ENCODE measurements at places on chromosomes 3 and 15.

DNA sequence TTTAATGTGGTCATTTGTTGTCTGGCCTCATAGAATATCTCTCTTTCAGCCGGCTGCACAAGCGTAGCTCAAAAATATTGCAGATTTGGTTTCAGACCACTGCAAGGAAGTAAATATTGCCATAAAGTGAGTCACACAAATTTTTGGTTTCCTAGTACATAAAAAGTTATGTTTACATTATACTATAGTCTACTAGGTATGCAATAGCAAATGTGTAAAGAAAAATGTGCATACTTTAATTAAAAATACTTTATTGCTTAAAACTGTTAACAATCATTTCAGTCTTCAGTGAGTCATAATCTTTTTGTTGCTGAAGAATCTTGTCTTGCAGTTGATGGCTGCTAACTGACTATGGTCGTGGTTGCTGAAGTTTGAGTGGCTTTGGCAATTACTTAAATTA, 425.1 kb upstream of the ROBO1 start:
- DNase-seq: no peak

DNA sequence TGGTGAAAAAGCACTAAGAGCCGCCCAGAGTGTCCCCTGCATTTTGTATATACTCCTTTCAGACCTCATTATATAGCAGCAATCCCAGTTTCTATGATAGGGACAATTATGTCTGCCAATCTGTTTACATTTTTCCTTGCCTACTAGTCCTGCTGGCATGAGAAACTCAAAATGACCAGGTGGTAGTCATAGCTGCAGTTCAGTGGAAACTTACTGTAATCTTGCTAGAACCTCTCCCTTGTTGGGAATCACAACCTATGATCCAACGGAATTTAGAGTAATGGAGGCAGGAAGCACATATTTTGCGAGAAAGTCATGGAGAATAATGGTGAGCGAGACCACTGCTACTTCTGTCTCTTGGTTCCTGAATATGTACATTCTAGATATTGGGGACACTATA, 28.6 kb upstream of the MINAR1 start:
- no peak for DNase-seq

DNA sequence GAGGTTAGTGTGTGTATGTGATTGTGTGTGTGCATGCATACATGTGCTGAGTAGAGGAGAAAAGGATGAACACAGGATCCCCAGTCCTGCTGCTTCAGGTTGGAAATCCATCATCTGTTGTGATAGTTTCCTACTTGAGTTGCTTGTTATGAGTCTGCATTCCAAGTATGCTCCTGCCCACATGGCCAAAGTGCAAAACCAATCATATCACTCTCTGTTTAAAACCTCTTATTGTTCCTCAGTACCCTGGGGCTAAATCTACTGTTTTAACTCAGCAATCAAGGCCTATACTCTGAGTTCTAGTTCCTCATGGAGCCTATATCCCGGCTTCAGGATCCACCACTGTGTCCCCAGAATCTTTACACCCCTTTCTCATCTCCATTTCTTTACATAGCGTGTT, 139.9 kb upstream of the TLE3 start:
- DNase-seq: no peak

- DNase-seq: no peak
These were observed 3.7 kb downstream of the PAK6 start for GRCh38 chr15:40242601-40243000.

GRCh38 chr3:169615833-169616232, 47.7 kb downstream of the MECOM start:
- no peak for DNase-seq

GRCh38 chr3:129404610-129405009, 23.8 kb downstream of the EFCAB12 start:
- DNase-seq: no peak

DNA sequence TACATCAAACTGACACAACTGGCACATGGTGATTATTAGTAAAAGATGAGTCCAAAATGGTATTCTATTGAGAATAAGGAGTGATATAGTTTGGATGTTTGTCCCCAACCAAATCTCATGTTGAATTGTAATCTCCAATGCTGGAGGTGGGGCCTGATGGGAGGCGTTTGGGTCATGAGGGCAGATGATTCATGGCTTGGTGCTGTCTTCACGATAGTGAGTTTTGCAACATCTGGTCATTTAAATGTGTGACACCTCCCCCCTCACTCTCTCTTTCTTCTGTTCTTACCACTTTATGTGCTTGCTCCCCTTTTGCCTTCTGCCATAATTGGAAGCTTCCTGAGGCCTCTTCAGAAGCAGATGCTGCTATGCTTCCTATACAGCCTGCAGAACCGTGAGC, 90.6 kb downstream of the RSL24D1 start:
- DNase-seq: no peak

DNA sequence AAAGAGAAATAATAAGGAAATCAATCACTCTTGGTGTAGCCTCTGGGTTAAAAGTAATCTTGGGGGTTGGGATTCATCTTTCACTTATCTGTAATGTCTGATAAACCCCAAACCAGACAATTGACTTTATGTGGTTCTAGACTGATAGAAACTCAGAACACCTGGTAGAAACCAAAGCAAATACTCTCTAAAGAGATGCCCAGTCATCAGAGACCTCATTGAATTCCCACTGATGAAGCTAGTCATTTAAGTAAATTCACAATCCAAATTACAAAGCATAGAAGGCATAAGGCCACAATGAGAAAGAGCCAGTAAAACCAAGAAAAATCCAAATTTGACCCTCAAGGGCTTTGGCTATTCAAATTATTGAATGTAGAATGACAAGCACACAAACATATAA, 250.6 kb downstream of the MBNL1 start:
- DNase-seq: no peak

- no peak for DNase-seq
These were observed 3.5 kb downstream of the MYD88 start for GRCh38 chr3:38141952-38142273.

DNA sequence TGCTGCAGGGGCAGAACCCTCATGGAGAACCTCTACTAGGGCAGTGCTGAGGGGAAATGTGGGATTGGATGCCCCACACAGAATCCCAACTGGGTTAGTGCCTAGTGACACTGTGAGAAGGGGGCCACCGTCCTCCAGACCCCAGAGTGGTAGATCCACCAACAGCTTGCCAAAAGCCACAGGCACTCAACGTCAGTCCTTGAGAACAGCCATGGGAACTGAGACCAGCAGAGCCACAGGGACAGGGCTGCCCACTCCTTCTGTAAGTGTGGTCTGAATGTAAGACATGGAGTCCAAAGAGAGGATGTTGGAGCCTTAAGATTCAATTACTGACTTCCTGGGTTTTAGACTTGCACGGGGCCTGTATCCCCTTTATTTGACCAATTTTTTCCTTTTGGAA, 1451.5 kb downstream of the SI start:
- DNase-seq: no peak

GRCh38 chr15:48500595-48500994, 144.9 kb downstream of the FBN1 start:
- no peak for DNase-seq

Data from glutamatergic neuron (in vitro differentiated cells).